ENCODE measurements at places on chromosomes 7 and 10. TPM values are rescaled to one million over a fixed set of nuclear protein-coding genes. Genes with fewer than 3 reads are reported as not detected.

- DNase-seq = no peak
- no peaks in the 10 kb centered on the region for H3K36me3 ChIP-seq
- no peak overlapping the region for H3K4me3 ChIP-seq
- no peaks in the 10 kb centered on the region for H3K27me3 ChIP-seq
- no peak overlapping the region for H3K27ac ChIP-seq
- no peaks in the 10 kb centered on the region for H3K4me1 ChIP-seq
Observed at GRCh38 chr10:70334526-70335245, 47.7 kb downstream of the LRRC20 start.

GRCh38 chr7:76009672-76010600 lies 15.5 kb upstream of the TMEM120A start:
- H3K4me1 ChIP-seq = no peaks in the 10 kb centered on the region
- DNase-seq = no peak
- H3K4me3 ChIP-seq = no peak overlapping the region

DNA sequence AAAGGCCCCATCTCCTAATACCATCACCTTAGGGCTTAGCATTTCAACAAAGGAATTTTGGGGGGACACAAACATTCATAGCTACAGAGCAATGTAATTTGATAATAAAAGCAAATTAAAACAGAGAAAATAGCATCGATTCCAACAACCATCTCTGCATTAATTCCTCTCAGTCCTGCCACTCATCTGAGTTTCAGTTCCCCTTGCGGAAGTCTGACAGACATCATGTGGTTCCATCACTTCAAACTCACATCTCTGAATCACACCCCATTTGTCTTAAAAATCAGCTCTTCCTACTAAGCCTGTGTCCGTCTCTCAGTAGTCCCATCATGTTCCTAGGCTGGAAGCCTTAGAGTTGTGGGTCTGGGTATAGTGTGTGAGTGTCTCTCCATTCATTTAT lies 3.6 kb downstream of the ADCK2 start:
- H3K27ac ChIP-seq = no peak overlapping the region
- H3K4me1 ChIP-seq = no peaks in the 10 kb centered on the region
- no peaks in the 10 kb centered on the region for H3K36me3 ChIP-seq
- no peak for DNase-seq
- no peak overlapping the region for H3K4me3 ChIP-seq

DNA sequence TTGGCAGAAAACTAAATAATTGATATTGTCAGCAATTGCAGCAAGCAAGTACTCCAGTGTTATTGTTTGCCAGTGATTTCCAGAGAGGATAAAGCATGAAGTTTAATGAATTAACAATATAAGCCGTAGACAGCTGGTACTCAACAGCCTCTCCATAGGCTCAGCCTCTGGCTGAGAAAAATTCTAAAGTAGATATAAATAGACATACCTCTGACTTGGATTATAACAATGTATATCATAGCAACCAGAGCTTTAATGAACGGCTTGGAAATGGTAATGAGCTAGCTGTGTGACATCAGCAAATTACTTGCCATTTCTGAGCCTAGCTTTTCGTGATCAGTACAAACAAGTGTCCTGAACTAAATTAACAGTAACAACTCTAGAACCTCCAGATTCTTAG lies 1055.4 kb upstream of the AUTS2 start:
- no peaks in the 10 kb centered on the region for H3K36me3 ChIP-seq
- H3K4me1 ChIP-seq = no peaks in the 10 kb centered on the region
- H3K27ac ChIP-seq = no peak overlapping the region
- H3K27me3 ChIP-seq = no peaks in the 10 kb centered on the region
- H3K4me3 ChIP-seq = no peak overlapping the region

DNA sequence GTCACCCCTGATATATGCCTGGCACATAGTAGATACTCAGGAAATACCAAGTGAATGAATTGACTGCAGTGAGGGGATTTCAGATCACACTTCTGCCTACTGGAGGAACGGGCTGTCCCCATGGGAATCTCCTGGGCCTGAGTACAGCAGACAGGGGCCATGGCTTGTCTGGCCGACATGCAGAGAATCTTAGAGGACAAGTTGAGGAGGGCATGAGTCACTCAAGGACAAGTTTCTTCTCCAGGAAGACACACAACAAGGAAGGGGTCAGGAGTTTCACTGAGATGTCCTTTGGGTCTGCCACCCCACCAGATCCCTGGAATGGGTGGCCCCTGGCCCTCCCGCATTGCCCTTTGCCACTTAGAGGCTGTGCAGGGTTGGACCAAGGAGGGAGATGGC lies 20.7 kb downstream of the PLPP4 start:
- H3K4me3 ChIP-seq = no peak overlapping the region
- no peaks in the 10 kb centered on the region for H3K36me3 ChIP-seq
- H3K4me1 ChIP-seq = no peaks in the 10 kb centered on the region
- H3K27ac ChIP-seq = no peak overlapping the region
- H3K27me3 ChIP-seq = no peaks in the 10 kb centered on the region

GRCh38 chr7:127754457-127754856 lies 102.5 kb downstream of the SND1 start:
- no peaks in the 10 kb centered on the region for H3K27me3 ChIP-seq
- H3K27ac ChIP-seq = no peak overlapping the region
- no peak overlapping the region for H3K4me3 ChIP-seq
- no peaks in the 10 kb centered on the region for H3K36me3 ChIP-seq
- no peaks in the 10 kb centered on the region for H3K4me1 ChIP-seq

DNA sequence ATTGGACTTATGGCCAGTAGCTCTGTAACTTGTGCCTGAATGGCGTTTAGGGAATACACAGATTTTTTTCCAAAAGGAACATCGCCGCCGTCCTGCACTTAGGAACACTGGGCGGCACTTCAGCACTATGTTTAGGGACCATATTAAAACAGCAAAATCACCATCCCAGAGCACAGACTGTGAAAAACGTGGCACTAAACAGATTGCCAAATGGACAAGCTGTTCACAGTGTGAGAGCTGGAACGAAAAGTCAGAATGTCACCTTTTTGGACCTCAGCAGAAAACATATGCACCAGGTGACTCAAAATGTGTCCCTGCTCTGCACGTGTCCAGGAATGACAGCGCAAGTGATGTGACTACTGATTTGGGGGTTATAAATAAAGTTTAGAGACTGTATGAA lies 87.9 kb downstream of the ODAD2 start:
- no peaks in the 10 kb centered on the region for H3K4me1 ChIP-seq
- DNase-seq = no peak
- no peak overlapping the region for H3K4me3 ChIP-seq
- H3K27me3 ChIP-seq = no peaks in the 10 kb centered on the region

DNA sequence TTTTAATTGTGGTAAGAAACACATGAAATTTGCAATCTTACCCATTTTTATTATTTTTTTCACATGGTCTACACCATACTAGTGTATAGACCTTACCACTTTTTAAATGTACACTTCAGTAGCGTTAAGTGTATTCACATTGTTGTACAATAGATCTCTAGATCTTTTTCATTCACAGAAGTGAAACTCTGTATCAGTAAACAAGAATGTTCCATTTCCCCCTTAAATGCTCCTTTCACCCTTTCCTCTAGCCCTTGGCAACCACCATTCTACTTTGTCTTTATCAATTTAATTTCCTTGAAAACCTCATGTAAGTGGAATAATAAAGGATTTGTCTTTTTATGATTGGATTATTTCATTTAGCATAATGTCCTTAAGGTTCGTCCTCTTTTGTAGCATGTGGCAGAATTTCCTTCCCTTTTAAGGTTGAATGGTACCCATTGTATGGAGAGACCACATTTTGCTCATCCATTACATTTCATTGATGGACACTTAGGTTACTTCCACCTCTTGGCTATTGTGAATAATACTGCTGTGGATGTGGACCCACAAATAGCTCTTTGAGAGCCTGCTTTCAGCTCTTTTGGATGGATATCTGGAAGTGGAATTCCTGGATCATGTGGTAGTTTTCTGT lies 45.7 kb downstream of the SNX10 start:
- H3K4me1 ChIP-seq = no peaks in the 10 kb centered on the region
- no peaks in the 10 kb centered on the region for H3K27me3 ChIP-seq
- no peak overlapping the region for H3K27ac ChIP-seq
- H3K36me3 ChIP-seq = no peaks in the 10 kb centered on the region

SAP25 gene
- 2.1 TPM for total RNA-seq

PNLIPRP1 gene
- total RNA-seq = 0.94 TPM

ZNF438 gene
- 16.5 TPM for total RNA-seq

CALML3 gene
- not detected for total RNA-seq

ZNF716 gene
- not detected for total RNA-seq

GPNMB gene
- total RNA-seq = 209 TPM

INSIG1 gene
- 37.7 TPM for total RNA-seq

FBXO24 gene
- 0.81 TPM for total RNA-seq

GGCT gene
- total RNA-seq = 22.5 TPM

Measured in aorta (tissue), 5 donors.